ENCODE measurements at places on chromosomes 13 and 19. TPM values are rescaled to one million over a fixed set of nuclear protein-coding genes. Genes with fewer than 3 reads are reported as not detected.

GRCh38 chr13:112756511-112756966, 66.7 kb downstream of the ATP11A start:
- no peaks in the 10 kb centered on the region for H3K36me3 ChIP-seq
- H3K27ac ChIP-seq: no peak overlapping the region
- no peak for DNase-seq
- H3K27me3 ChIP-seq: no peaks in the 10 kb centered on the region
- peaks cover 15% of the 10 kb centered on the region for H3K4me1 ChIP-seq
- no peak overlapping the region for H3K4me3 ChIP-seq

ZSCAN5B gene
- total RNA-seq: not detected

SCEL gene
- 1.1 TPM for total RNA-seq

DNA sequence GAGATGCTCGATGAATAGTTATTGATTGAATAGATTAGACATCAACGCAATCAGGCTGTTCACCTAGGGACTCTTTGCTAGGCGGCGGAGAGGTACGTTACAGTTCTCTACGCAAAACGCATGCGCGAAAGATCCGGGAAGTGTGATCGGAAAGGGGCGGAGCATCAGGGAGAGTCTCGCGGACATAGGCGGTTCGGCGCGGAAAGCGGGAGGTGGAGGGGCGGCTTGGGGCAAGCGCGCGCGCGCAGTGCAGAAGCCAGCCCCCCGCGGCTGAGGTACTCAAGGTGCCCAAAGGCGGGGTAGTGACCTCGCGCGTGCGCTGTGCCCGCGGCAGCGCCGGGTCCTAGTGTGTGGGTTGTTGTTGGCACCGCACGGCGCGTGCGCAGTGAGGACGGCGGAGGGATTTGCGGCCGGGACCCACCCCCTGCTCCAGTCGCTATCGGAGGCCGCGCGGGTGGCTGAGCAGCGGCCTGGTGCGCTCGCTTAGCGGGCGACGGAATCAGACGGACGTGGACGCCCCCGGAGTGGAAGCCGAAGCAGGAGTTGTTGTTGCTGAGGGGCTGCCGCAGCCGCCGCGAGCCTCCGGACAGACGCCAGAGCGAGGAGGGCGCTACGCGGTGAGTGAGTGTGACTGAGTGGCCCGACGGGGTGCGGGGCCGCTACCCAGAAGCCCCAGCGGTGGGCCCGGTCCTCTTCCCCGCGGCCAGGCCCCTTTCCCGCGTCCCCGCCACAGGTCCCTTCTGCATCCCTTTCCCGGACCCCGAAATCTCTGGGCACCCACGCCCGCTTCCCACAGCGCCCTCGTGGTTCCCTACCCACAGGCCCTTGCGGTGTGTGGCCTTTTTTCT, at the start of gene SNRNP70:
TSS of gene SNRNP70 (plus strand) at position 432 of the 848 bp plus-strand sequence. CDS start 964 bp downstream, outside the sequence.
- peaks cover 24% of the 10 kb centered on the region for H3K36me3 ChIP-seq
- peak within 1 kb of the TSS; percentile 77 for H3K4me3 ChIP-seq
- H3K27ac ChIP-seq: peak within 1 kb of the TSS; percentile 82
- peak; percentile 99 for DNase-seq
- peaks cover 24% of the 10 kb centered on the region for H3K4me1 ChIP-seq

GRCh38 chr13:71210861-71211260, 656.1 kb downstream of the DACH1 start:
- DNase-seq: no peak
- no peaks in the 10 kb centered on the region for H3K36me3 ChIP-seq
- H3K27me3 ChIP-seq: no peaks in the 10 kb centered on the region

DNA sequence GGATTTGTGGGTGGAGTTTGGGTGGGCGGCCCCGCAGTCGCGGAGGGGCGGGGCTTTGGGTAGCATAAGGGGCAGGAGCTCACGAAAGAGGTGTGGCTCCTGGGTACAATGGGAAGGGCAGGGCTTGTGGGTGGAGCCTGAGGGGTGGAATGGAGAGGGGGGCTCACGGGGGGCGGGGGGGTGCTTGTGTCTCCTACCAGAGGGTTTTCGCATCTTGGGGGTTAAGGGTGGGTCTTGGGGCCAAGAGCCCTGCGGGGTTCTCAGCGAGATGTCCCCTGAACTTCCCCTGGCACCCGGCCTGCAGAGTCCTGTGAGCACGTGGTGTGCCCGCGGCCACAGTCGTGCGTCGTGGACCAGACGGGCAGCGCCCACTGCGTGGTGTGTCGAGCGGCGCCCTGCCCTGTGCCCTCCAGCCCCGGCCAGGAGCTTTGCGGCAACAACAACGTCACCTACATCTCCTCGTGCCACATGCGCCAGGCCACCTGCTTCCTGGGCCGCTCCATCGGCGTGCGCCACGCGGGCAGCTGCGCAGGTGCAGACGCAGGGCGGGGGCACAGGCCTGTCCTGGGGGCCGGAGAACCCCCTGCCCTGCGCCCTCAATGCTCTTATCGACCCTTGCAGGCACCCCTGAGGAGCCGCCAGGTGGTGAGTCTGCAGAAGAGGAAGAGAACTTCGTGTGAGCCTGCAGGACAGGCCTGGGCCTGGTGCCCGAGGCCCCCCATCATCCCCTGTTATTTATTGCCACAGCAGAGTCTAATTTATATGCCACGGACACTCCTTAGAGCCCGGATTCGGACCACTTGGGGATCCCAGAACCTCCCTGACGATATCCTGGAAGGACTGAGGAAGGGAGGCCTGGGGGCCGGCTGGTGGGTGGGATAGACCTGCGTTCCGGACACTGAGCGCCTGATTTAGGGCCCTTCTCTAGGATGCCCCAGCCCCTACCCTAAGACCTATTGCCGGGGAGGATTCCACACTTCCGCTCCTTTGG, 5.1 kb downstream of the FSTL3 start:
- no peak for DNase-seq
- H3K36me3 ChIP-seq: no peaks in the 10 kb centered on the region
- peaks cover 5% of the 10 kb centered on the region for H3K4me1 ChIP-seq
- H3K4me3 ChIP-seq: no peak overlapping the region
- H3K27me3 ChIP-seq: peaks cover 17% of the 10 kb centered on the region

DNA sequence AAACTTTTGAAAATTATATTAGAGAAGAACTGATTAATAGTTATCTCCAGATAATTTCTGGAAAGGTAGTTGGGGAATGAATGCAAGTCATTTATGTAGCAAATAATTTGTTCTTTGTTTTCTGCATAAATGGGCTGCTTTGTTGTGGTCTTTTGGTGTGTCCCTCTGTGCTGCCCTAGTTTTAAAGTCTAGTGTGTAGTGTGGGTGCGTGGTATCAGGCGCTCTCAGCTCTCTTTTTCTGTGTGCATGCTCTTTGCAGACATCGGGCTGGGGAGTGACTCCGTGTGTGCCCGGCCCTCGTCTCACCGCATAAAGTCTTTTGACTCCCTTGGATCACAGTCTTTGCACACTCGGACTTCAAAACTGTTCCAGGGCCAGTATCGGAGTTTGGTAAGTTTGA, 94.5 kb downstream of the ARHGEF7 start:
- H3K27me3 ChIP-seq: no peaks in the 10 kb centered on the region
- peaks cover 72% of the 10 kb centered on the region for H3K36me3 ChIP-seq
- no peak overlapping the region for H3K4me3 ChIP-seq
- no peak for DNase-seq
- H3K27ac ChIP-seq: no peak overlapping the region

DNA sequence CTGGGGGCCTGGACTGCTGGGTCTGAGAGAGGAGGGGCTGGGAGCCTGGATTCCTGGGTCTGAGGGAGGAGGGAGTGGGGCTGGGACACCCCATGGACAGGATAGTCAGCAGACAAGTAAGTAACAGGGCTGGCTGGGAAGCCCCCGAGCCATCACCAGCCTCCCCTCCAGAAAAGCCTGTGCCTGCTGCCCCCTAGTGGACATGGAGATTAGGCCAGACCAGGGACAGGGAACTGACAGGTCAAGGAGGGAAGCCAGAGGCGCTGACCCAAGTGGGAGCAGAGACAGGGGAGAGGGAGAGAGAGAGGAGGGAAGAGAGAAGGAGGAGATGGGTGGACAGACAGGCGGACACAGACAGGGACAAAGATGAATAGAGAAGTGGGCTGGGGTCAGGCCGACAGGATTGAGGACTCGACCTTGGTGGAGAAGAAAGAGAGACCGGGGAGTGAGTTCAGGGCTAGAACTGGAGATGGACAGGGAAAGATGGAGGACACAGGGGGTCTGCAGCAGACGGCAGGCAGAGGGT, 6.7 kb upstream of the ERFL start:
- no peak overlapping the region for H3K27ac ChIP-seq
- peaks cover 23% of the 10 kb centered on the region for H3K27me3 ChIP-seq
- no peak for DNase-seq
- H3K36me3 ChIP-seq: no peaks in the 10 kb centered on the region
- H3K4me1 ChIP-seq: peaks cover 8% of the 10 kb centered on the region
- H3K4me3 ChIP-seq: no peak overlapping the region

GRCh38 chr13:103066781-103067345, 646 bp upstream of the SLC10A2 start:
- no peak overlapping the region for H3K4me3 ChIP-seq
- H3K4me1 ChIP-seq: no peaks in the 10 kb centered on the region
- H3K27me3 ChIP-seq: no peaks in the 10 kb centered on the region
- H3K27ac ChIP-seq: no peak overlapping the region

GRCh38 chr19:50357178-50358100, 8.0 kb downstream of the NAPSA start:
- DNase-seq: peak; percentile 61
- H3K36me3 ChIP-seq: no peaks in the 10 kb centered on the region
- peak overlapping the region; percentile 57 for H3K4me3 ChIP-seq
- peaks cover 13% of the 10 kb centered on the region for H3K27me3 ChIP-seq
- peaks cover 2% of the 10 kb centered on the region for H3K4me1 ChIP-seq

GRCh38 chr13:30318026-30318425, 10.7 kb upstream of the KATNAL1 start:
- H3K27ac ChIP-seq: no peak overlapping the region
- H3K4me1 ChIP-seq: peaks cover 4% of the 10 kb centered on the region
- DNase-seq: no peak
- no peak overlapping the region for H3K4me3 ChIP-seq
- H3K36me3 ChIP-seq: no peaks in the 10 kb centered on the region

DNA sequence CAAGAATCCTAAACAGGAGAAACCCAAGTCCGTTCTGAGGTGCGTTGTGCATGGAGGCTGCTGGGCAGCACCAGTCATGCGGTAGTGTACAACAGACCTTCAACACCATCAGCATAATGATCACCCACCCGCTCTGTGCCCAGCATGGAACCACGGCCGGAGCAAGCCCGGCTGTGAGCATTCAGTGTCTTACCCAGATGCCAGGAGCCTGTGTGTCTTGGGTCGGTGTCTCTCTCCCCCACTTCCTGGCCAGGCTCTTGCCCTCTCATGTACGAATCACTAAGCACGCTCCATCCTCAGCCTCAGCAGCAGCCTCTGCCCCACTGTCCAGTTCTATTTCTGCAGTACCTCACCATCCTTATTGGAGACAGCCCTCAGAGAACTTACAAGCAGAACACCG, 231.6 kb upstream of the IRS2 start:
- no peaks in the 10 kb centered on the region for H3K36me3 ChIP-seq
- H3K4me1 ChIP-seq: no peaks in the 10 kb centered on the region
- no peak overlapping the region for H3K4me3 ChIP-seq

DNA sequence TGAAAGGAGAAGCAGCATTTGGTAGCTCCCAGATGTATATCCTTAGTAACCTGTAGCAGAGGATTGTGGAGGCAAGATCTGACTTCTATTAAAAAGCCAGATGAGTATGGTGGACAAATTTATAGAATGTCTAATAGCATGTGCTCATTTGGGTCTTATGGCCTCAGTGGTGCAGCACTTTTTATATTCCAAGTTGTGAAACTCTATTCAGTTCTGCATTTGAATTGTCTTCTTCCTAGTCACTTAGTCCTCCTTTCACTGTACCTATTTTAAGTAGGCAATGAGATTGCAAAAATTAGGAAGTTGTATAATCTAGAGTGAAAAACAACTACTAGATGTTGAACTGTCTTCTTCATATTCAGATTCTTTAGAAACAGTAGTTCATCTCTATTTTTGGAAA, 412.5 kb upstream of the PCDH9 start:
- H3K36me3 ChIP-seq: no peaks in the 10 kb centered on the region
- no peak overlapping the region for H3K27ac ChIP-seq
- no peak overlapping the region for H3K4me3 ChIP-seq
- H3K27me3 ChIP-seq: no peaks in the 10 kb centered on the region
- H3K4me1 ChIP-seq: no peaks in the 10 kb centered on the region

DNA sequence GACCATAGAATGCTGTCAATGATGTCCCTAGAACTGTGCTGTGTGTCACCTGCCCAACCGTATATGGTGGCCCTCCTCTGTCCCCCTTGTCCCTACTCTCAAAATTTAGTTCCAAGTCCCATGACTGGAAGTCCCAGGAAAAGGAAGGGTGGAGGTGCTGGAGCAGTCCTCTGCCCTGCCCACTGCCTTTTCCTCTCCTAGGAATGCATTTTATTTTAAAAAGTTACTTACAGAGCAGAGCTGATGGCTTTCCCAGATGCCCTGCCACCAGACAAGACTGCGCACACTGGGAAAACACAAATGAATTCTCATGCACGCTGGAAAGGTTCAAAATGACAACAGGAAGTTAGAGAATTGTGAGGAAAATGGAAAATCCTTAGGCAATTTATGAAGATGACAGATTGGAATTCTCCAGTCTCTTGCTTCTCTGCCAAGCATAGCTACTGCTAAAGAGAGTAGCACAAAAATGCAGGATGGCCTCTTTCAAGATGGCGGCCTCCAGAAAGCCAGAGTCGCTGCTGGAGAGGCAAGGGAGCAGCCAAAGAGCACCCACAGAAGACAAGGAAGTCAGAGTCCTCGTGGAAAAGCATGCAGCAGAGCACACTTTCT, 117.1 kb upstream of the TSC22D1 start:
- H3K27me3 ChIP-seq: no peaks in the 10 kb centered on the region
- no peak for DNase-seq
- no peaks in the 10 kb centered on the region for H3K4me1 ChIP-seq
- H3K36me3 ChIP-seq: no peaks in the 10 kb centered on the region
- H3K4me3 ChIP-seq: no peak overlapping the region

- peaks cover 20% of the 10 kb centered on the region for H3K36me3 ChIP-seq
- no peaks in the 10 kb centered on the region for H3K27me3 ChIP-seq
- H3K4me1 ChIP-seq: peaks cover 10% of the 10 kb centered on the region
- no peak for DNase-seq
- no peak overlapping the region for H3K4me3 ChIP-seq
Observed at GRCh38 chr13:98792785-98793495, 40.5 kb upstream of the SLC15A1 start.

Data from thymus (tissue), 14 donors.